ENCODE measurements at places on chromosomes 2 and 18.
A peak's percentile ranks its signal among the peaks of the same experiment; 100 is the strongest.

- no peak for DNase-seq
These were observed 747.2 kb downstream of the SATB2 start for GRCh38 chr2:198710562-198710961.

- no peak for DNase-seq
These were observed 201.6 kb downstream of the TRIB2 start for GRCh38 chr2:12918138-12918834.

DNA sequence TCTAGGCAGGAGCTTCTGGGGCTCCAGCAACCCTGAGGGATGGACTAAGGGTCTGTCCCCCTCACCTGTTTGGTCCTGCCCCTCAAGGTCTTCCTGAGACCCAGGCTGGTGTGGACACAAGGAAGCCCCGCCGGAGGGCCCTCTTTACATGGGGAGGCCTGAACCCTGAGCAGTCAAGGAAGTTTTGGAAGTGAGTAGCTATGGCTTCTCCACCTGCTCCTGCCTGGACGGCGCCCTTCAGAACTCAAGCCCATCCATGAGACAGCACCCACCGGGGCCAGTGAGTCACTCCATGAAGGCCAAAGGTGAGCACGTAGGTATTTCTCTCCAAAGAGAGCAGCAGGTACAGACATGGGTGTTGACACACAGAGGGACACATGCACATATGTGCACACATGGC, 98.2 kb upstream of the CTDP1 start:
- DNase-seq, result no peak

GRCh38 chr2:31051258-31052140, 86.7 kb downstream of the GALNT14 start:
- DNase-seq, result no peak

- DNase-seq, result no peak
These were observed at the start of gene ST6GAL2 for GRCh38 chr2:106885971-106886915. TSS of gene ST6GAL2 (minus strand) at chr2:106886167. CDS start at chr2:106843977, 42,190 bp downstream.

- DNase-seq, result no peak
These were observed 23.7 kb downstream of the MRPL33 start for GRCh38 chr2:27795093-27795834.

DNA sequence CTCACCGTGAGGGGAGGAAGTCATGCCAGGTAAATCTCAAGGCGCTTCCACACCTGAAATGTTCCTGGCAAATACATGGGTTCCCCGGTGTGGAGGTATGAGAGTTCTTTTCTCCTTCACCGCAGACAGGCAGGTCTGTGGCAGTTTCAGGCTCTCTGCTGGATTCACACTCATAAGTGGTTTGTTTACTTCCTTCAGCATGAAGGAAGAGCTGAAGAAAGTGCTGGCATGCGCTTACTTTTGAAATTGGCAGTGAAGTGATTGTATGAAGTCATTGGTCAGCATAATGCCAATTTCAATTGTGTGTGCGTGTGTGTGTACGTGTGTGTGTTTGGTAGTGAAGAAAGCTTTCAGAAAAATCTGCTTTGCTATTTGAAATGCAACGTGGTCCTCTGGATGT, 43.4 kb downstream of the RNF144A start:
- DNase-seq, result no peak

GRCh38 chr18:23494992-23495391, 8.3 kb upstream of the RMC1 start:
- no peak for DNase-seq

- DNase-seq, result no peak
These were observed 437.0 kb downstream of the THSD7B start for GRCh38 chr2:137202318-137202717.

GRCh38 chr2:222943820-222944219, 83.0 kb downstream of the ACSL3 start:
- DNase-seq, result no peak

GRCh38 chr2:96470636-96471035, 34.5 kb downstream of the NEURL3 start:
- peak; percentile 9 for DNase-seq

DNA sequence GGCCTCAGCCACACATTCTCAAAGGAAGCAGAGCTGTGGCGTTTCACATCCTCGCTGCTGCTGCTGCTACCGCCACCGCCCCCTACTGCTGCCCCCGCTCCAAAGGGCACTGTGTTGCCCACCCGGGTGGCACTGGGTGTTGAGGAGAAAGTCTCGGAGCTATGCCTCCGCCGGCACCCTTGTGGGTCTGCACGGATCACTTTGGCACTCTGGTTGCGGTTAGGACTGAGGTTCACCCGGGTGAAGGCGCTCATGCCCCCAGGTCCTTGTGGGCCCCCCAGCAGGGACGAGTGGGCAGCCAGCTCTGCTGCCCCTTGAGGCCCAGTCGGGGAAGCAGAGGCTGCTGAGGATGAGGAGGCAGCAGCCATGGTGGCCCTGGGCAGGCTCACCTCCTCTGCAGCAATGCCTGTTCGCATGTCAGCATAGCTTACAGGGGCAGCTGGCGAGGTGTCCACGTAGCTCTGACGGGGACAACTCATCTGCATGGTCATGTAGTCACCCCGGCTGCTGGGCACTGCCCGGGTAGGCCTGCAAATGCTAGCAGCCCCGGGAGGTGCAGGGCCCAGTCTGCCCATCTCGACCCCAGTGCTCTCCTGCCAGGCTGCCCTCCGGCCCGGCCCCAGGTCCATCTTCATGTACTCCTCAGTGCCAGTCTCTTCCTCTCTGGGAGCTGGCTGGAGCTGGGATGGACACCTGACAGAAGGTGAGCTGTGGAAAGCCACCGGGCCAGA, 4.2 kb downstream of the IRS1 start:
- DNase-seq, result no peak

GRCh38 chr2:236627193-236627592, 57.6 kb downstream of the ACKR3 start:
- no peak for DNase-seq

DNA sequence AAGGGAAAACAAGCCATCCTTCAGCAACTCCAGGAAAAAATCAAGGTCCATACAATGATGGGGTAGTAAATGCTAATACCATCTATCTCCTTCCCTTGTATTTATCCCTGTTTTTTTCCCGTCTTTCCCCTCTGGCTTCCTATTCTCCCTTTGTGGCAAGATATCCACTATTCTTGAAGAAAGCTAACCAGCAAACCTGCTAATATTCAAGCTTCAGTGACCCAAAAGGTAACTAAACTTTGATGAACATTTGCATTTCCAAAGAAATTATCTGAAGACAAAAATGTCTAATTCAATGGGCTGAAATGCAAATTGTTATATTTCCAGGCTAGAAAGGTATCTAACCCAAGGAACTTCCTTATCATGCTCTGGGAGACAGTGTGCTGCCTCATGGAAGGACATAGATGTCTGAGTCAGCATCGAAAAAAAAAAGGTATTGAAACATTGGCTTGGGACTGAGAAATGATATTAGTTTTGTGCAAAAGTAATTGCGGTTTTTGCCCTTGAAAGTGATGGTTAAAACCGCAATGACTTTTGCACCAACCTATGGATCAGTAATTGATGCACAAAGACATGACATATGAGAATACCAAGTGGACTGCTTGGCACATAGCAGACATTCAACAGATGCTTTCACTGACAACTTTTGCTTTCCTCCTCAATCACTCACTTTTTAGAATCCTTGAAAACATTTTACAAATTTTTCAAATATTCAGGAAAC, 63.7 kb upstream of the HNMT start:
- no peak for DNase-seq

DNA sequence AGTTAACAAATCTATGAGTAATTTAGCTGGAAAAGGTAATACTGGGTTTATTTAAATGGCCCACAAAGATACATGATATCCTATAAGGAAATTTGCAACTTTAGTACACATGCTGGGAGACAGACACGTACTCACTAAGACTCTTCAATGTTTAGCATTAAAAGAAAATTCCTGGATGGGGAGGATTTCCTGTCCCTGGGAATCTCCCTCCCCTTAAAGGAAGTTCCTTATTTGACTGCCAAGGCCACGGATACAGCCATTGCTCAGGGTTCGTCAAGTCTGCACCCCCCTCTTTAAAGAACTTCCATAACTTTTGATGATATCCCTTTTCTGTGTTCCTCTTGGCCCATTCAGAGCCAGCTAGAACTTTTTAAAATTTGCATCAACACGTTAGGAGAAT, 267.6 kb downstream of the CD226 start:
- DNase-seq, result no peak

DNA sequence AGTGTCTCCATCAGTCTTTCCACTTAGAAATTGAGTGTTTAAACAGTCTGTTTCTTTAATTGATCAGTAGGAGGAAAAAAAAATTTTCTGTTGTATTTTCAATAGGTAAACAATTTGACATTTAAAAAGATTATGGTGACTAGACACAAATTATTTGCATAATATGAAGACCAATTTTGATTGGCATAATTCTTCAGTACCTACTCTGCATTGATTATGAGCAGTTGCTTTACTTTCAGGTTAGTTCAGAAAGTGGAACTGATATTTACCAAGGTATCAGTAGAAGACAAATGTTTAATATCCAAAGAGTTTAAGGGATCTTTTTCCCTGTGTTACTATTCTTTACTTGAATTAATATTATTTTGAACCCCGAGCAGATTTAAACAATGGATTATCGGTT, 2.6 kb downstream of the ADAM23 start:
- no peak for DNase-seq

DNA sequence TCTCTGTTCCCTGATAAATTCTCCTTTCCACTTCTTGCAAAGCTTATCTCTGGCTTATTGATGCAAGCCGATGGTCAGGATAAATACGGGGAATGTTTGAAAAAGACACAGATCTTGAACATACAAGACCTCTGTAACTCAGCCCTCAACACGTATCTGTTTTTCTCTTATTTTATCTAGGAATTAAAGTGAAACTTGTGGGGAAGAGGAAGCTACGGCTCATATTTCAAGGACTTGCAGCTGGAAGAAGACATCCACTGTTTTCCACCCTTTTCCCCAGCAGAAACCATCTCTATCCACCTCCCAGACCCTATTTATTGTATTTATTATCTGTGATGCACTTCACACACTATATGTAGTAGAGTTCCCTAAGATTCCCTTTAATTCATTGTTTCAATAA, 98.4 kb upstream of the TANK start:
- no peak for DNase-seq

GRCh38 chr2:10330700-10331026, 28.0 kb downstream of the HPCAL1 start:
- DNase-seq, result no peak

GRCh38 chr18:939166-939565, 34.5 kb downstream of the ADCYAP1 start:
- DNase-seq, result no peak

DNA sequence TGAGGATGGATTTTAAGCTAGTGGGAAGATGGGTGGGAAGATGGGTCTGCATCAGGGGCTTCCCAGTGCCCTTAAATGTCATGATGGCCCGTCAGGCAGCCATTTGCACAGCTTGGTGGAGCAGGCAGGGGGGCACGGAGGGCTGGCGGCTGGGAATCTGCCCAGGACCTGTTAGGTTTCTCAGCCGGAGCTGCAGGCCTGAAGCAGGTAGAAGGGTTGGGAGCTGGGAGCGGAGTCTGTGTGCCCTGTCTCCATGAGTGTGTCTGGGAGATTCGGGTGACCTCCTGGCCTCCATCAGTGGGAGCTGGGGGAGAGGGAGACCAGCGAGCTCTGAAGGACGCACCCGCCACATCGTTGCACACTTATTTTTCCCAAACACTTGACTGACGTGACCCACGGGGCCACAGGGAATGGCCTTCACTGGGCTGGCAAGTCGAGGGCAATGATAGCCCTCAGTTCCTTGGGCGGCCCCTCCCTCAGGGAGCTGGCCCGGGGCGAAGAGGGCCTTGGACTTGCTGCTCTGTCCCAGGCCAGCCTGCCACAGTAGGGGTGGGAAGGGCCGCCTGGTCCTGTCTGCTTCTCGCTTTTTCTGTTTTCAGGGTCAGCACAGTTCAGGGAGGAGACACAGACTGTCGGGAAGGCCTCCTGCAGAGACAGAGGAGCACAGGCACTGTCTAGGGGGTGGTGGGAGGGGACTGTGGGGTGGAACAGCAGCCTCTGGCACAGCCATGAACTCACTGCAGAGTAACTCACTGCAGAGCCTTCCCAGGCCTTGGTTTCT, 236.8 kb downstream of the ZBTB7C start:
- DNase-seq, result no peak

- no peak for DNase-seq
These were observed 77.1 kb upstream of the CTAGE1 start for GRCh38 chr18:22494771-22495170.

DNA sequence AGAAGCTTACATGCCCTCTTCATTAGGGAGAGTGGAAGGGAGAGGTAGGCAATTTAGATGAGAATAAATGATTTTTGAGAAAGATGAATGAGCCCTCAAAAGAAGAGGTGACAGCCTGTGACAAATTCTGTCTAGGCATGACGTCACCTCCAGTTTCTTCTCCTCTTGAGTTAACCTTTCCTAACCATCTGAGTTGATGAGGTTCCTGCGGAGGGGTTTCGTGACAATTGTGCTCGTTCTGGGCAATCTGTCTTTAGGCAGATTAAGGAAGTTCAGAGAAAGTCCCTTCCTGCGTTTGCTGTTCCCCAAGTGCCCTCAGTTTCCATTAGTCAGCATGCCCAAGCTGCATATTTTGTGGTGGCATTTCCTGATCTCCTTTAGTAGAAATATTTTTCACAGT, 640.2 kb upstream of the SYT4 start:
- DNase-seq, result no peak

- no peak for DNase-seq
These were observed 53.8 kb downstream of the NTSR2 start for GRCh38 chr2:11616097-11616687.

DNA sequence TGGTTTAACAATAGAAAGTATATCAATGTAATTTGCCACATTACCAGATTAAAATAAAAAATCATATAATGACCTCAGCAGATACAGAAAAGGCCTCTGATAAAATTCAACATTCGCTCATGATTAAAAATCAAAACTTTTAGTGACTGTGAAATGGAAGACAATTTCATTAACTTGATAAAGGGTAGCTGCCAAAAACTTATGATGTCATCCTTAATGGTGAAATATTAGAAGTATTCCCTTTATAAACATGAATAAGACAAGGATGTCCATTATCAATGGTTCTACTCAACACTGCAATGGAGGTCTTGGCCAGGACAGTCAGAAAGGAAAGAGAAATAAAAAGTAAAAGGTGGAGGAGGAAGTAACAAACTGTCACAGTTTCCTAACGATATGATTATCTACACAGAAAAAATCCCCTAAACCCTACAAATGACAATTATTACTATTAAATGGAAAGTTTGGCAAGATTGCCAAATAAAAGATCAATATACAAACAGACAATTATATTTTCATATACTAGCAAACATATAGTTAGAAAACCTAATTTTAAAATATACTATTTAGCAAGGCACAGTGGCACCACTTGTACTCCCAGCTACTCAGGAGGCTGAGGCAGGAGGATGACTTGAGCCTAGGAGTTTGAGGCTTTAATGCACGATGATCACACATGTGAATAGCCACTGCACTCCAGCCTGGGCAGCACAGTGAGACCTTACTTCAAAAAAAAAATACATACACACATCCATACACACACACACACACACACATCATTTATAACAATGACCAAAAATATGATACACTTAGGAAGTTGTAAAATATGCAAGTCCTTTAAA, 12.8 kb downstream of the METTL8 start:
- DNase-seq, result no peak

DNA sequence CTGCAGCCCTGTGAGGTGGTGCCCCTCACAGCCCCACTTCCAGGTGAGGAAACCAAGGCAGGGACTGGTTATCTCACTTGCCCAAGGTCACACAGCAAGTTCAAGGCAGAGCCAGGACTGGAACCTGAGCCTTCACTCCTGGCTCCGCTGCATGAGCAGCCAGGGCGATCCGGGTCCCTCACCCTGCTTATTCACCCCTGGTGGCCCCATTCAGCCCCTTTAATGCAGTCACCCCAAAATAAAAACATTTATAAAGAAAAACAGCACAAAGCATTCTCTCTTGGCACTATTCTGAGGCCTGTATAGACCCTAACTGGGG, 57.3 kb downstream of the POLR1A start:
- DNase-seq, result no peak

- DNase-seq, result no peak
These were observed 530.7 kb downstream of the TMEM182 start for GRCh38 chr2:103292573-103292972.
